Activated CD4-positive, alpha-beta T cell treated with anti-CD3 and anti-CD28 coated beads, Interleukin-2, amount 50 U/mL, for 48 hours (primary cell): ENCODE measurements at places on chromosomes 2 and 18.

GRCh38 chr2:98825858-98826257 is 94.9 kb upstream of the MGAT4A start:
- DNase-seq, result no peak

DNA sequence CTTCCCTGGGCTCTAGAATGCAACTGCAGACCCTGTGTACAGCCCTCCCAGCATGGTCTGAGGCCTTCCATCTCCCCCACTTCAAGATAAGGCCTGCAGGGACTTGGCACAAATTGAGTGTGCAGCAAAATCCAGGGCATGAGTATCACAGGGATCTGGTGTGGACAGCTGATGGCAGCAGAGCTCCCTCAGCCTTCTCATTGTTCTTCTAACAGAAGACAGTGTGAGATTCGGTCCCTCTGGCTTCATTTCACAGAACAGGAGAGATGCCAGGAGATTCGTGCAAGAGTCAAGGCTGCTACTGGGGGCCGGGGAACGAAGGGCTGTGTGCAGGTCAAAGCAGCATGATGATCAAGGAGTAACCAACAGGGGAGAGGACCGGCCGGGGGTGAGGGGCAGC is 85.8 kb downstream of the UXS1 start:
- no peak for DNase-seq

DNA sequence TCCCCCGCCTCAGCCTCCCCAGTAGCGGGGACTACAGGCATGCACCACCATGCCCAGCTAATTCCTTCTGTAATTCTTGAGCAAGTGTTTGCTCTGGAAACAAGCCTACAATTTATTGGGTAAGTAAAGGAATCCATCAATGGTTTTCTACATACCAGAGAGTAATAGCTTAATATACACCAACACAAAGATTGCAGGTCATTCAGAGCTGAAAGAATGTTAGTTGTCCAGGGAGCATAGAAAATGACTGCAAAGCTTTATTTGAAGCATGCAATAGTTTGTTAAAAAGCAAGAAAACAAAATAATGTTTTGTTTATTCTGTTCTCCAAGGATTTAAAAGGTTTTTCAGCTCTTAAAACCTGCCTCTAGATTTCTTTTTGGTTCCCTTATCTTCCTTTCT is 5.6 kb downstream of the IDH1 start:
- no peak for DNase-seq

GRCh38 chr2:29057006-29057405 is 17.3 kb downstream of the PCARE start:
- DNase-seq, result no peak

- DNase-seq, result no peak
These were observed 37.8 kb downstream of the RRM2 start for GRCh38 chr2:10160203-10160955.

- no peak for DNase-seq
These were observed 74.7 kb upstream of the RAB6C start for GRCh38 chr2:129904532-129905446.

DNA sequence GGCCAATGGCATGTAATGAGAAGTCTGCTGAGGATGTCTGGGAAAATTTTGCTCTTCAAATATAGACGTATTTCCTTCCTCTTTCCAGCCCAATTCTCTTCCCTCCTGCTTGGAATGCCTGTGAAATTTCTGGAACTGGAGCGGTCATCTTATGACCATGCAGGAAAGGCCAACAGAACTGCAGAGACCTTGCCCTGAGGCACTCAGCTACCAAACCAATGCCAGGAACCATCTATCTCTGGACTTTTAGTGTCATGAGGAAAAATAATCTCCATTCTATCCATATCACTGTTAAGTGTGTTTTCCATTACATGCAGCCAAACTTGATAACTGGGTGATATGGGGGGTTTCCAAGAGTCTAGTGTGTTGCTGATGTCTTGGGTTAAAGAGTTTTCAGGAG is 363.7 kb downstream of the SLC4A3 start:
- DNase-seq, result no peak

GRCh38 chr2:74573747-74574562 is 19.4 kb downstream of the DOK1 start:
- DNase-seq, result no peak

GRCh38 chr18:74623047-74623816 is 25.6 kb downstream of the ZNF407 start:
- DNase-seq, result no peak

GRCh38 chr18:34773378-34773777 is 63.3 kb downstream of the DTNA start:
- no peak for DNase-seq

DNA sequence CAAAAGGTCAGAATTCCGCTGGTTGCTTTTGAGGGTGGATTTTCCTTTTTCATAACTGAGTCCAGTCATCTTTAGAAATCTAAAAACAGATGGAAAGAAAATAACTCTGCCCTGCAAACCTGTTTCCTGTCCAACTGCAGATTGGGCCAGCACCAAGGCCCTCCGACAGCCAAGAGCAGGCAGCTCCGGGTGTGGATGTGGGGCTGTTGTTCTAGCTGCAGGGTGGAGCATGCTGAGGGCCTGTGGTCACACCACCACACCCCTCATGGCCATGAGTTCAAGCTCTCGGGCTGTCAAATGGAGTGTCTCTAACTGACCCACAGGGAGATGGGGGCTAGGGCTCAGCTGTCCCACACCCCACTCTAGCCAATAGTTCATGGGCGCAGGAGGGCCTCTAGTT is 69.3 kb upstream of the BZW1 start:
- no peak for DNase-seq

DNA sequence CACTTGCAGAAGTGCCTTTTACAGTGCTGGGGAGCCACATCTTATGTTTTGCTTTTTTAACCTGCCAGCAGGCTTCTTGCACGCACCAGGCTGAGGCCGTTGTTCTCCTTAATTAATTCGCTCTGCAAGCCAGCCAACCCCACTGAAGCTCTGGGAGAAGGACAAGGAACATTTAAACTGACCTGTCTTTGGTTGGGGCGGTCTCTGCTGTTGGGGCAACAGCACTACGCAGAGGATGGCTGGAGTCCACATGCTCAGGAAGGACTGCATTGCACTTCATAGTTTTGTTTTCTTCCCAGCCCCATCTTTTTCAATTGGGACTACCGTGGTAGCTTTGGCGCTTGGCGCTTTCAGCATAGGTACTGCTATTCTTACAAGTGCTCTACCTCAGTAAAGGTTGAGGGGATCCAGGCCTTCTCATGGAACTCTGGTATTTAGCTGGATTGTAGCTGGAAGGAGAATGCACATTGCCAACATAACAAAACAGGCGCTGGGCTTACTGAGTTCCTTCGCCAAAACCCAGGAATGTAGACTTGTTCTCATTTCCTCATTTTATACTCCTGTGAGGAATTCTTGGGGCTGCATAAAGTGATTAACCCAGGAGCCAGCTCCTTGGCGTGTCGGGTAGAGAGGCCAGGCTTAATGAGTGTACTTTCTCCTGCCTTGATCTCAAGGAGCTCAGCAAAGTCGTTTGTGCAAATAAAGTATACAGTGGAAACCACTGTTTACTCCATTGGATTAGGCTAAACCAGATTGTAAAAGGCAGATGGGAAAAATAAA is 146.2 kb downstream of the PRKCE start:
- no peak for DNase-seq

DNA sequence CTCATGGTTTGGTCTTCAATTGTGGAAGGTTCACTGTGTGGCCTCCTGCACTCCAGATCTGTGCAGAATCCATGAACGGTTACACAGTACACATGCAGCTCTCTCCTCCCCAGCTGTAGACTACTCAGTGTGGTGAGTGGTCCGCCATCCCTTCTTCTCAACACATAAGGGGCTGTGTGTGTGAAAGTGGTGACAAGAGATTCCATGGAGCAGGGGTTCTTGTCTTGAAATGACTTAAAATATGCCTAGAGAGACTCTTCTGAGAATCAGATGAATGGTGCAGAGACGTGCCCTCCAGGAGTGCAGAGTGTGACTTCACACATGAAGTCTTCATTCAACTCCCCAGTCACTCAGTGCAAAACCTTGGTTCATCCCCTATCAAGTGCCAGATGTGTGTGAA is 151.0 kb upstream of the COPS8 start:
- DNase-seq, result no peak
